ENCODE measurements at places on chromosomes 4 and X.

DNA sequence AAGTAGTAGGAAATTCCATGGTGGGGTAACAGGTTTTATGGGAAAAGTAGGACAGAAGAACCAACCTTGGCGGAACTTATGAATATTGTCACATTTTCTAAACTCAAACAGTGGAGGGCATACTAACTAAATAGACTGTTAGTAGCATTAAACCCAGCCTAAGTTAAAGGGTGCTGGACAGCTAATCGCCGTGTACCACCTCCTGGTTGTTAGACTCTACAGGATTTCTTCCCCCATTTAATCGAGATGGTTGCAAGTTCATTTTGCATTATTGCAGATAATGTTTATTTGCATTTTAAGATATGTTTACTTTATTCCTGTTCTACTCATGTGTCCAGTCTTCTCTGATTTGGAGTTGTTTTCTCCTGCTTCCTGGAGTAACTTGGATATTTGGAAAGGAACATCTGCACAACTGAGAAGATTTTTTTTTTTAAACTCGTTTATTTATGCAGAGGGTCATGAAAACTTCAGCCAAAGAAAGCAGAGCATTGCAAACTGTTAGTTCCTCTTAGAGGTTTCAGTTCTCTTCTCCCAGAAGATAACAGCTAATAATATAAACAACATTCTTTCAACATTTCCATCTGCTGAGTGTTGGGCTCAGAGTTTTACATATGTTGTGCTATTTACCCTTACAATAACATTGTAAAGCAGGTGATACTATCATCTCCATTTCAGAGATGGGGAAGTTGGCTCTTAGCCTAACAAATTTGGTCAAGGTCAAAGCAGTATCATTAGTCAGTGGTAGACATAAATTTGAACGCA, 51.5 kb upstream of the TBC1D9 start:
- no peak for DNase-seq

GRCh38 chrX:87961471-87961870, 443.9 kb downstream of the KLHL4 start:
- no peak for DNase-seq

GRCh38 chrX:10576777-10577447, 43.5 kb downstream of the MID1 start:
- DNase-seq, result no peak

- DNase-seq, result no peak
Observed at GRCh38 chrX:7953446-7953845, 26.2 kb upstream of the PNPLA4 start.

DNA sequence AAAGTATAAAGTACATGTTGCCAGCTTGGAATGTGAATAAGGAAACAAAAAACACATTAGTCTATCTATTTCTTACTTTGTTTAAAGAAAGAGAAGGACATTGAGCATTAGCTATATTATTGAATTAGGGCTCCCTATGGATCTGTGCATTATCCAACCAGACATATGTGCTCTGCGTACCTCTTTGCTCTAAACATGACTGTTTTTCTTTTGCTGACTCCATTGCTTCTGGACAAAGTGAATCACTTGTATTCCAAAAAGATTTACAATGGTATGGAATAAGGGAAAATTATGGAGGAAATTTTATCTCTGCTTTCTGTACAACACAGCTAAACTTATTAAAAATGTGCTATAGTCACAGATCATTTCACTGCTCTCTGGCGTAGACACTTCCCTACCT, 727.8 kb upstream of the LCORL start:
- no peak for DNase-seq

- no peak for DNase-seq
Observed at GRCh38 chrX:153871451-153871850, 14.5 kb downstream of the L1CAM start.

DNA sequence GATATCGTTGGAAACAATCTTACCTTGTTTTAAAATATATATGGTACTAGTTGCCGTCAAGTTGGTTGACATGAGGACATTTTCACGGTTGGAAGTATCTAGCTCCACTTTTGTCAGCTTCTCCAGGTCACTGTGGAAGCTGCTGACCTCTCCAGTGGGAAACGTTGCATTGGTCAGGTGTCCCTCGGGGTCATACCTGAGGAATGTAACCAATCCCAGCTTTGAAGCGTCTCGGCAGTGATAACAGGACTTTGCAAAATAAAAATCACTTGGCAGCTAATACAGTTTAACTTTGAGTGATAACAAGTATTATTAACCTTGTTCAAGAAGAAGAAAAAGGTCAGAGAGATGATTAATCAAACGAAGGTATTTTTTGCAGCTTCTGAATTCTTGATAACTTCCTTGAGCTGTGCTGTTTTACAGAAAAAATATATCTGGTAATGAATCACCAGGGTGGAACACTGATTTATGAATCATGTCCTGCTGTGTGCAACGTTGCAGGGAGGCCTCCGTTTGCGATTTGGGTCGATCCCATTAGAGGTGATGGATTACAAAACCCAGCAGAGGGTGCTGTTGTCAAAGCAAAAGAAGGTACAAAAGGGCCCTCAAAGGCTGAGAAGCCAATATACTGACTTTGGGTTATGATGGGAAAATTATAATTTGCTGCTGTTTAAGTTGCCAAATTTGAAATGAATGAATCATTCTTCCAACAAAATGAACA, 60.1 kb downstream of the SH2D1A start:
- peak; percentile 39 for DNase-seq
